Osteoblast (primary cell): ENCODE measurements at places on chromosomes 5 and 9. TPM values are rescaled to one million over a fixed set of nuclear protein-coding genes. Genes with fewer than 3 reads are reported as not detected.

DNA sequence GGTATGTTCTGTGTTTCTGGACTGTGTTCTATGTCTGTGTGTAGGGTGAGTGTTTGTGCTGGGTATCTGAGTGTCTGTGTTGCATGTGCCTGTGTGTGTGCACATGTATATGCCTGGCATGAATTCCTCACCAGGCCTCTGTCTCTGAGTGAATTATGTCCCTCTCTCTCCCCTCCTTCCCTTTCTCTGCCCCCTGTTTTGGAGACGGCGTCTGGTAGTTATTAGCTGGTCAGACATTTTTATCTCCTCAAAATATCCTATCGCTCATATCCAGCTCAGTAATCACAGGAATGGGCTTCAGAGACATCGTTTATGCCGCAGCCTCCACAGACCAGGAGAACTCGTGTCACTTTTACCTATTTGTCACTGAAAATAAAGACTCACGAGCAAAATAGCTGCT lies 483.2 kb upstream of the BRINP1 start:
- no peaks in the 10 kb centered on the region for H3K36me3 ChIP-seq
- H3K4me3 ChIP-seq, result no peak overlapping the region
- no peaks in the 10 kb centered on the region for H3K4me1 ChIP-seq
- H3K27ac ChIP-seq, result no peak overlapping the region
- DNase-seq, result no peak
- H3K27me3 ChIP-seq, result no peaks in the 10 kb centered on the region

DNA sequence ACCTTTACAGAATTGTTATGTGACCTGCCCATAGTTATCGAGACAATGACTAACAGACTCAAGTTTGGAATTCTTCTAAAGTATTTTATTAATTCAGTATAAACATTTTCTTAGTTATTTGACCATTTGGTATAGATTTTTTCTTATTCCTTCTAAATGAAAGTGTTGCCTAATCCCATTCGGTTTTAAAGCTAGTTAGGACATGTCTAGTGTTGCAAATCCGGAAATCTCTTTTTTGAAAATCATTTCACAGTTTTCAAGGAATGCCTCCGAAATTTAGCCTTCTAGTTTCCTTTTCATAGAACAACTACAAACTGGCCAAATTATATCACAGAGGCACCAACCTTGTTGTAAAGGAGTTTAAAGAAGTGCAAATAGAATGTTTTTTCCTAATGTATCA lies 171.8 kb downstream of the XRCC4 start:
- H3K4me3 ChIP-seq, result no peak overlapping the region
- no peaks in the 10 kb centered on the region for H3K36me3 ChIP-seq
- H3K27me3 ChIP-seq, result no peaks in the 10 kb centered on the region
- no peak for DNase-seq

GRCh38 chr5:150315245-150315644 lies 12.5 kb upstream of the ARSI start:
- no peak overlapping the region for H3K27ac ChIP-seq
- H3K4me1 ChIP-seq, result peaks cover 37% of the 10 kb centered on the region
- no peaks in the 10 kb centered on the region for H3K27me3 ChIP-seq
- no peak overlapping the region for H3K4me3 ChIP-seq
- H3K36me3 ChIP-seq, result no peaks in the 10 kb centered on the region
- no peak for DNase-seq

- peak; percentile 83 for DNase-seq
- no peaks in the 10 kb centered on the region for H3K27me3 ChIP-seq
- H3K36me3 ChIP-seq, result no peaks in the 10 kb centered on the region
- no peak overlapping the region for H3K27ac ChIP-seq
- peaks cover 28% of the 10 kb centered on the region for H3K4me1 ChIP-seq
- no peak overlapping the region for H3K4me3 ChIP-seq
Observed at GRCh38 chr9:121261107-121261460, 6.9 kb upstream of the GSN start.

GRCh38 chr5:95920822-95921221 lies 40.8 kb downstream of the ELL2 start:
- H3K27me3 ChIP-seq, result no peaks in the 10 kb centered on the region
- no peak for DNase-seq
- H3K4me1 ChIP-seq, result peaks cover 11% of the 10 kb centered on the region
- H3K36me3 ChIP-seq, result peaks cover 34% of the 10 kb centered on the region
- no peak overlapping the region for H3K27ac ChIP-seq

DNA sequence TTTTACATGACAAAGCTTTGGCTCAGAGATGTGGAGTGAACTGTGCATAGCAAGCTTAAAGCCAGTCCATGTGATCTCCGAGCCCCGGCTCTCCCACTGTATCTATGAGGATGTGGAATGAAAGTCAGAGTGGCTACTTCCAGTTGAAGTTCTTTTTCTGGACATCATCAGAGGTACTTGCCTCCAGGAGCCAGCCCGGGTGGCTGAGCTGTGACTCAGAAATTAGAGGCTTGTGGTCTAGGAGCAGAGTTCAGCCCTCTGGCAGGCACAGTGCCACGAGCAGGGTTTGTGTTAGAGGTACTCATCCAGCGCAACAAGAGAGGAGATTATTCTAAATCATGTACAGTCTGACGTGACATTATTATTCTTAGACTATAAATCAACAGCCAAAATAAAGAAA lies 322.5 kb downstream of the CDK5RAP2 start:
- DNase-seq, result no peak
- H3K36me3 ChIP-seq, result no peaks in the 10 kb centered on the region
- H3K4me1 ChIP-seq, result peaks cover 10% of the 10 kb centered on the region
- H3K27ac ChIP-seq, result no peak overlapping the region

DNA sequence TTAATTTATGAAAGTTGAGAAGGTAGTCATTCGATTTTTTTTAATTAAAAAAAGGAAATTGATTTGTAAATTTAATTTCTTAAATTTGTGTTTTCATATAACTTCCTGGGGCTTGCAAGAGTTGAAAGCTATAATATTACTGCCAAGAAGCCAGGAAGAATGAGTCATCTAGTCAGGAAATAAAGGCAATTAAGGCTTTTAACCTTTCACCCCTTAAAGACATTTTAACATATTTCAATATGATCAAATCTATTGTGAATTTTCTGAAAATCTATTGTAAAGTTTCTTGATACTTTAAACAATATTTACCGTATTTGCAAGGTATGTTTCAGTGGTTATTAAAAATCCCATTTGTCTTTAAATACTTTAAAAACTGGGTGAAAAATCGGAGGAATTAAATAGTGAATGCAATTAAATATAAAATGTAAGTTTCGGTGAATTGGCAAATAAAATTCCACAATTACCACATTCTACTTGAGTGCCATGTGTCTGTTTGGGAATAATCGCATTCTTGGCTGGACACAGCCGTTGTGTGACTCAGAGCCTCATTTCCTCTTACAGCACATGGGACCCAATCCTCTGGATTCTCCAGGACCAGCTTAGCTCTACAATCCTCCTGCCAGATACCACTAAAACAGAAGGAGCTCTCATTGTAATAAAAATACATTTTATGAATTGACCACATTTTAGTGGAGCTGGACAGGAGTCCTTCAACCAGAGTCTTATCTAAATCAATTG lies 310.7 kb downstream of the HCN1 start:
- H3K27me3 ChIP-seq, result no peaks in the 10 kb centered on the region
- no peak overlapping the region for H3K4me3 ChIP-seq
- H3K4me1 ChIP-seq, result no peaks in the 10 kb centered on the region

DNA sequence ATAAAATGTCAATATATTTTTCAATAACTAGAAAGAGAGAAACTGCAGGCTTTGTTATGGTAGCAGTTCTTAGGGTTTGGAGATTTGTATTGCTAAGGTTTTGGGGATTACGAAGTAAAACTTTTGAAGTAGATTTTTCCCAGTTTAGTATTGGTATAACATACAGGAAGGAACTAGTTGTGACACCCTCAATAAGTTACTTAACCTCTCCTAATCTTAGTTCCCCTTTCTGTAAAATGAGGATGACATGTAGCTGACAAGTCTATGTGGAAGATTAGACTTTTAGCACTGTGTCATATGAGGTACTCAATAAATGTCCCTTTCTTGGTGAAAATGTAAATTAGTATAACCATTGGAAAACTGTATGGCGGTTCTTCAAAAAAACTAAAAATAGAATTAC lies 73.4 kb upstream of the ATG10 start:
- H3K27me3 ChIP-seq, result no peaks in the 10 kb centered on the region
- no peaks in the 10 kb centered on the region for H3K36me3 ChIP-seq
- H3K4me1 ChIP-seq, result no peaks in the 10 kb centered on the region
- H3K27ac ChIP-seq, result no peak overlapping the region
- no peak for DNase-seq

GRCh38 chr9:70835323-70835722 lies 286.1 kb downstream of the TRPM3 start:
- H3K4me1 ChIP-seq, result no peaks in the 10 kb centered on the region
- no peak overlapping the region for H3K4me3 ChIP-seq
- H3K27me3 ChIP-seq, result no peaks in the 10 kb centered on the region
- no peak overlapping the region for H3K27ac ChIP-seq
- H3K36me3 ChIP-seq, result no peaks in the 10 kb centered on the region
- DNase-seq, result no peak

DNA sequence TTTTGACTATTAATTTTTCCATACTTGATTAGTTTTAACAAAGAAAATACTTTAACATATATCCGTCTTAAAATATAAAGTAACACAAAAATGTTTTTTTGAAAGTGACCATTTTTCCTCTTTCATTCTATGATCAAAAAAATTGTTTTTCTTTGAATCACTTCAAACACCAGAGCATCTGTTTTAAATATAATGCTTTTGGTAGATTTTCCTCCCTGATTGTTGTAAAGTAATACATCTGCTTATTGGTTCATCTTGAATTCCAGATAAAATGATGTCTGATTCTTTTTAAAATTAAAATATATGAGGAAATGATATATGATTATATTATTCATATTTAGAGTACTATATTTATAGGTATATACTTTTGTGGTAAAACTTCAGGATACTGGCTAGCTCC lies 76.2 kb upstream of the LPAR1 start:
- H3K27ac ChIP-seq, result no peak overlapping the region
- no peaks in the 10 kb centered on the region for H3K36me3 ChIP-seq
- H3K27me3 ChIP-seq, result no peaks in the 10 kb centered on the region
- H3K4me1 ChIP-seq, result peaks cover 16% of the 10 kb centered on the region

DNA sequence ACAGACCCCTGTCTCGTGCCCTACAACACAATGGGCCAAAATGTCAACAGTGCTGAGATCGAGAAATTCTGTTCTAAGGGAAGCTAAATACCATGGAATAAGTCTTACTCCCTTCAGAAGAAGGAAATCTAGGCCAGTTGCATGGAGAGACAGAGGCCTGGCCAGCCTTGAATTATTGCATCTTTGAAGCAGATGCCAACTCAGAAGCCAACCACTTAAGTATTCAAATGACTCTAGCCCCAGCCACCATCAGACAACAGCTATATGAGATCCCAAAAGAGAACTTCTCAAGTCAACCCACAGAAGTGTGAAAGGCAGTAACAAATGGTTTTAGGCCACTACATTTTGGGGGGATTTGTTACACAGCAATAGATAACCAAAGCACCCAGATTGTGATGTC lies 180.1 kb downstream of the ACTL7B start:
- no peak overlapping the region for H3K4me3 ChIP-seq
- no peak for DNase-seq
- peaks cover 33% of the 10 kb centered on the region for H3K4me1 ChIP-seq
- H3K36me3 ChIP-seq, result no peaks in the 10 kb centered on the region
- no peaks in the 10 kb centered on the region for H3K27me3 ChIP-seq

DNA sequence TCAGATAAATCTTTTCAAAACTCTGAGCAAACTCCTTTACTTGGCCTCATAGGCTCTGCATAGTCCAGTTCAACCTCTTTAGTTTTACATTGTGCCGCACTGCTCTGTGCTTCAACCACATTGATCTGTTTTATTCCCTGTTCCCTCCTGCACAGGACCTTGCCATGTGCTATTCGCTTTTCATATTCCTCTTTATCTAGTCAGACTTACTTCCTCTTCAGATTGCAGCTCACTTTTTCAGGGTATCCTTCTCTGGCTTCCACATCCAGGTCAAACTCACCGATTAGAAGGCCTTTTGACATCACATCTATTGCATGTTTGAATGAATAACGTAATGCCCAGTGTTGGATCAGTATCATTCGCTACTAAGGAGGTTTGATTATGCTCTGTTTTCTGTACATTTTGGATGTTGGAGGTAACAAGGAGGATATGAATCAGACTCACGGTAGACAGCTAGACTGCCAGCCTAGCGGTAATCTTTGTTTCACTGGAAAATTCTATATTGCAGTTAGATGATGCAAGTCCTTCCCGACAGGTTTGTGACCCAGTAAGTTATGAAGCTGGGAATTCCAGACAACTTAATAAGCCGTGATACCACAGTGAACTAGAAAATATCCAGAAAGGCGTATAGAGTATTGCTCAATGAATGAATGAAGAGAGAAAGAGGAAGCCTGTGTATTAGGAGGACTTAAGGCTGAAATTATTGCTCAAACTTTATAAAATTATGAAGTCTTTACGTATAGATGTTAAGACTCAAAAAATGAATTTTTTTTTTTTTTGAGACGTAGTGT lies 65.7 kb downstream of the IQGAP2 start:
- no peak overlapping the region for H3K27ac ChIP-seq
- no peaks in the 10 kb centered on the region for H3K4me1 ChIP-seq
- no peak overlapping the region for H3K4me3 ChIP-seq
- H3K27me3 ChIP-seq, result no peaks in the 10 kb centered on the region
- DNase-seq, result no peak

DNA sequence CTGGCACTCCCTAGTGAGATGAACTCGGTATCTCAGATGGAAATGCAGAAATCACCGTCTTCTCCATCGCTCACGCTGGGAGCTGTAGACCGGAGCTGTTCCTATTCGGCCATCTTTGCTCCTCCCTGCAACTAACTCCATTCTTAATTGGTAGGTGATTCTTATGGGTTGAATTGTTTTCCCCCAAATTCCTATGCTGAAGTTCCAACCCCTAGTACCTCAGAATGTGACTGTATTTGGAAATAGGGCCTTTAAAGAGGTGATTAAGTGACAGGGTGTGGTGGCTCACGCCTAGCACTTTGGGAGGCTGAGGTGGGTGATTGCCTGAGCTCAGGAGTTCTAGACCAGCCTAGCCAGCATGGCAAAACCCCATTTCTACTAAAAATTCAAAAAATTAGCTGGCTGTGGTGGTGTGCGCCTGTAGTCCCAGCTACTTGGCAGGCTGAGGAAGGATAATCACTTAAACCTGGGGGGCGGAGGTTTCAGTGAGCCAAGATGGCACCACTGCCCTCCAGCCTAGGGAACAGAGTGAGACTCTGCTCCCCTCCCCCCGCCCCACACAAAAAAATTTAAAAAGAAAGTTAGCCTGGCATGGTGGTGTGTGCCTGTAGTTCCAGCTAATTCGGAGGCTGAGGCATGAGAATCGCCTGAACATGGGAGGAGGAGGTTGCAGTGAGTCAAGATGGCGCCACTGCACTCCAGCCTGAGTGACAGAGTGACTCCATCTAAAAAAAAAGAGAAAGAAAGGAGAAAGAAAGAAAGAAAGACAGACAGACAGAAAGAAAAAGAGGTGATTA lies 25.2 kb upstream of the FOCAD start:
- DNase-seq, result no peak
- no peak overlapping the region for H3K27ac ChIP-seq
- peaks cover 14% of the 10 kb centered on the region for H3K27me3 ChIP-seq

Gene SYNPO
- 2.7 and 4.0 TPM in 2 replicates for total RNA-seq

Gene SLC6A19
- total RNA-seq, result not detected in 2 replicates

Gene DOLK
- total RNA-seq, result 28.6 and 29.5 TPM in 2 replicates

Gene TXNDC8
- total RNA-seq, result not detected in 2 replicates
